NCI-H1436 treated with DMSO at 0.1 percent for 48 hours (cell line): ENCODE measurements at places on chromosomes 6 and 20.

DNA sequence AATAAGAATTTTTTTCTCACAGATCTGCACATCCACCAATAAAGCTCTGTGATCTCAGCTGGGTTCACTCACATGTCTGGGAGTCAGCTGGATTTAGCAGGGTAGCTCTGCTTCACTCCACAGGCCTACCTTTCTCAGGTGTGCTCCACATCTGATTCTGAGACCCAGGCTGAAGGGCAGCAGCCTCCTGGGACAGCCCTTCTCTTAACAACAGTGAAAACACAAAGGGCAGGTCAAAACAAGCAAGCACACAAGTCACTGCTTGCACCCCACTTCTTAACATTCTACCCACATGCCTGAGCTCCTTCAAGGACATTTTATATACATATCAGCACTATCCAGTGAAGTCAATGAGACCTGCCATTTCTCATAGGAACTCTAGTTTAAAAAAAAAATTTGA, 96.0 kb upstream of the MAP3K4 start:
- DNase-seq: no peak

DNA sequence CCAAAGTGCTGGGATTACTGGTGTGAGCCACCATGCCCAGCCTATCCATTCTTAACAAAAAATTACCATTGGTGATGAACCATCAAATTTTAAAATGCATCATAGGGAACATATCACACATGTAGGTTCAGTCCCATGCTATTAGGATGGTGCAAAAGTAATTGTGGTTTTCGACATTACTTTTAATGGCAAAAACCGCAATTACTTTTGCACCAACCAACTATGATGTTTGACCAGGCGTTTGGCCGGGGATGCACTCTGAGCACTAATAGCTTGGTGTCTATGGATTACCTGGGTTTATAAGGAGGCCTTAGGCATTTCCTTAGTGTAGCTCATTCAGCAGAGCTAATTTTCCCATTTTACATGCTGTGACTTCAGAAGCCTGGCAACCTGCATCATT, 246.5 kb upstream of the SUPT3H start:
- no peak for DNase-seq

DNA sequence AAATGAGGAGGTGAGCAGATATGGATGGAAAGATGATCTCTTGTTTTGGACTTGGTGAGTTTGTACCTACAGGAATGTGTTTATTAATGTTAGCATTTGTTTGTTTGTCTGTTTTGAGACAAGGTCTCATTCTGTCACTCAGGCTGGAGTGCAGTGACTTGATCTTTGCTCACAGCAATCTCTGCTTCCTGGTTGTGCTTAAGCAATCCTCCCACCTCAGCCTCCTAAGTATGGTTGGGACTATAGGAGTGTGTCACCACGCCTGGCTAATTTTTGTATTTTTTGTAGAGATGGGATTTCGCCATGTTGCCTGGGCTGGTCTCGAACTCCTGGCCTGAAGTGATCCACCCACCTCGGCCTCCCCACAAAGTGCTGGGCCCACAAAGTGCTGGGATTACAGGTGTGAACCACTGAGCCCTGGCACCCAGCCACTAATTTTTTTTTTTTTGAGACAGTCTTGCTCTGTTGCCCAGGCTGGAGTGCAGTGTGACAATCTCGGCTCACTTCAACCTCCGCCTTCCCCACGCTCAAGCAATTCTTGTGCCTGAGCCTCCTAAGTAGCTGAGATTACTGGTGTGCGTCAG, 7.1 kb downstream of the CASP8AP2 start:
- no peak for DNase-seq

DNA sequence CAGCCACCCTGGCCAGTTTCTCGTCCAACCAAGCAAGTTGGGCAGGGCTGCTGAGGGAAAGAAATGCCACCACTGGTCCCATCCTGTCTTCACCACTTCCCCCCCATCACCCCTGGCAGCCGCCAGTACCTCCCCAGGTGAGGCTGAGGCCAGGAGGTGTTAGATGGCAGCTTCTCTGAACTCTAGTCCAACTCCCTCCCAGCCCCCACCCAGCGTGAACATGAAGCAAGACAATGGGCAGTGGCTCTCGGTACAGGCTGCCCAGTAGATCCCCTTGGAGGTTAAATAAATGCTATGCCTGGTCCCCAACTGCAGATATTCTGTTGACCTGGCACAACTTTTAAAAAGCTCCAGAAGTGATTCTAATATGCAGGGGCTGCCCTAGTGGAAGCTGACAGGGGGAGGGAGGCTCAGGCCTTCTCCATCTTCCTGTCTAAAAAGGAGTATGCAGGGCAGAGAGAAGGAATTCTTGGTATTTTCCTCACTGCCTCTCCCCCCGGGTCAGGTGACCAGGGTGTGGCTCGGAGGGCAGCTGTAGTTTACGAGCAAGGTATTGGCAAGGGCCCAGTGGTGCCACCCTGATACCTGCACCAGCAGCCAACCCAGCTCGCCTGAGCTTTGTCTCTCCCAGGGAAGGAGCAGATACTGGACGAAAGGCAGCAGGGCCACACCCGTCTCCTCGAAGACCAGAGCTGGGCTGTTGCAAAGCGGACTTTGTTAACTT, 25.7 kb downstream of the KCNK5 start:
- no peak for DNase-seq

GRCh38 chr6:11795403-11795802, 16.8 kb upstream of the ADTRP start:
- DNase-seq: no peak

DNA sequence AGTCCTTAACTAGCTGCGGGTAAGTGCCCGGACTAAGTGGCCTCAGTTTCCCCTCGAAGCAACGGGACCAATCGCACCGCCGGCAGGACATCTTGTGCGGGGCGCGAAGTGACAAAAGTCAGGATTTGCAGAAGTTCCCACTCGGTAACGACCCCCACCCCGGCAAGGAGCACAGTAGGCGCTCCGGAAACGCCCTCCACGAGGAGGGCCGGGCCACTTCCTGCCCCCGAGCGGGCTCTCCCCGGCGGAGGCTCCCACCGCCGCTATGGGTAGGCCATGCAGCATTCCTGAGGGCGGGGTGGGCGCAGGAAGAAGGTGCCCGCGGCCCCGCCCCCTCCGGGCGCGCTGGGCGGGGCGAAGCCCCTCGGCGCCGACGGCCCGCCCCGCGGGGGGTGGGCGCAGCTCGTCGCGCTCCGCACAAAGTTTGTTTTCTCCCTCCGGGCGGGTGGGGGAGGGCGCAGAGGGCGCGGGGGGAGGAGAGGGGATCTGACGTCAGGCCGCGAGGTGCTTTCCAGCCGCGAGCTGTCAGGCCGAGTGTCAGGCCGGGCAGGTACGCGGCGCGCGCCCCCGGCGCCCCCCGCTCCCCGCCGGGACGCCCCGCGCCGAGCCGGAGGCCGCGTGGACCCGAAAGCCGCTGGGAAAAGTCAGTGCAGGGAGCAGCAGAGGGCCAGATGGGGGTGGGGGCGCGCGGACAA, at the start of gene TGIF2:
Gene TGIF2, plus strand, starts transcription at position 495 of the 695 bp plus-strand sequence. CDS start 5,178 bp downstream, outside the sequence.
- DNase-seq: no peak

GRCh38 chr6:167505199-167505598, 180.3 kb downstream of the TTLL2 start:
- DNase-seq: no peak

DNA sequence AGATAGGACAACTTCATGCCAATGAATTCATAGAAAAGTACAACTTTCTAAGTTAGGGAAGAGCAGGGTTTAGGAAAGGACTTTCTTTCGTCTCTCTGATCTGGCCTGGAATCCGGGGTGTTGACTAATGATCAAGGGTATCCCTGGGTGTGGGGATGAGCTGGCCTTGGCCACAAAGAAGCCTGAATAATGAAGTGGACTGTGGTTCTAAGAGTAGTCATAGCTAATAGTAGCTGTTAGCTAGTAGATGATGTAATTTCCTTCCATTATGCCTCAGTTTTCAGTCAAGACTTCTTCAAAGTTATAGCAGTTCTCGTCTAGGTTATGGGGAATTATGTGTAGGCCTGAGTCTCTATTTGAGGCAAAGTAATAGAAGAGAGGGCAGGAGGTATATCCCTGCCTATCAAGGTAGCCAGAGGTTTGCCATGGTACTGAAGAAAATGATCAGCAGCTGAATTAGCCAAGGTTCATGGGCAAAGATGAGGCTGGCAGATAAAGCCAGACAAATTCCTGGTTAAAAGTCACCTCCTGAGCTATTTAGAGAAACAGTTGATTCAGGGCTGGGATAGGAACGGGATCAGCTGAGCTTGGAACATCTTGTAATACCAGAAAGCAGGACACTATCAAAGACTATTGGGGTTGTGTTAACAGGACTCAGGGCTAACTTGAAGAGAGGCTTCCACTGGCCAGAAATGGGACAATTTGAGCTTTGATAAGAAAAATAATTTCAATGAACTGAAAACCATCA, 18.7 kb upstream of the TRPC4AP start:
- DNase-seq: no peak

- DNase-seq: no peak
Measured at GRCh38 chr20:35517125-35517524, 12.3 kb downstream of the C20orf173 start.

- no peak for DNase-seq
Measured at GRCh38 chr6:111912904-111913303, 39.7 kb upstream of the FYN start.
